ENCODE measurements at places on chromosomes 5 and 9.

DNA sequence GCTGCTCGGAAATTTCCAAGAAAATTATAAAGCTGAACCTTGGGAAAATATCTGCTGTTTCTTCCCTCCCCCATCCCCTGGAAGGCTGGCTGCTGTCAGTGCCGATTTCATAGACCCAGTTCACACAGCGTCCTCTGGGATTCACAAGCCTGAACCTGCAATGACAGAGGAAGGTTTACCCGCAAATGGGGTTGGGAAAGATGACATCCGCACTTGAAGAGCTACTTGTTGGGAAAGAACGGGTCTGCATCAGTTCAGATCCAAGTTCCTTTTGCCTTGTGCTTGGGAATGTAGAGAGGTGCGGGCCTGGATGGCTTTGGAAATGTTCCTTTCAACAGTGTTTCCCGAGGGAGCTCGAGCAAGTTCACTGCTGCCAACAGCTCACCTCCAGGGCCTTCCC, 13.9 kb downstream of the PCDH12 start:
- DNase-seq, result no peak

DNA sequence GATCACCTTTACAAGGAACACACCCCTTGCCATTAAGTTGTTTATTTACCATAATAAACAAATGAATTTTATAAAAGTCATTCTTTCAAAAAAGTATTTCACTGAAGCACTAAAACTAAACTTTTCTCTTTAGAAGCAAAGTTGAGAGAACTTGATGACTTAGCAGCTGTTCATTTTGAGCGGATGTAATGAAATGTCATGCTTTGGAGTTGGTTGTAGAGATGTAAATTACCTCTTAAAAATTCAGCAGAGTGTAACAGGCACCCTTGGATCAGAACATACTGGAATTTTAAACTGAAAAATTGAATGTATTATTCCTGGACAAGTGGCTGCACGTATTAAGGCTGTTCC, 617.2 kb downstream of the PDE4D start:
- DNase-seq, result peak; percentile 31

GRCh38 chr5:16140944-16141343, 38.6 kb downstream of the MARCHF11 start:
- no peak for DNase-seq

- no peak for DNase-seq
These were observed 108.9 kb downstream of the PAM start for GRCh38 chr5:102863764-102864560.

GRCh38 chr5:893137-893506, 438 bp downstream of the TRIP13 start:
- DNase-seq, result peak; percentile 26

GRCh38 chr5:56594792-56595191, 220.6 kb upstream of the MAP3K1 start:
- DNase-seq, result no peak

DNA sequence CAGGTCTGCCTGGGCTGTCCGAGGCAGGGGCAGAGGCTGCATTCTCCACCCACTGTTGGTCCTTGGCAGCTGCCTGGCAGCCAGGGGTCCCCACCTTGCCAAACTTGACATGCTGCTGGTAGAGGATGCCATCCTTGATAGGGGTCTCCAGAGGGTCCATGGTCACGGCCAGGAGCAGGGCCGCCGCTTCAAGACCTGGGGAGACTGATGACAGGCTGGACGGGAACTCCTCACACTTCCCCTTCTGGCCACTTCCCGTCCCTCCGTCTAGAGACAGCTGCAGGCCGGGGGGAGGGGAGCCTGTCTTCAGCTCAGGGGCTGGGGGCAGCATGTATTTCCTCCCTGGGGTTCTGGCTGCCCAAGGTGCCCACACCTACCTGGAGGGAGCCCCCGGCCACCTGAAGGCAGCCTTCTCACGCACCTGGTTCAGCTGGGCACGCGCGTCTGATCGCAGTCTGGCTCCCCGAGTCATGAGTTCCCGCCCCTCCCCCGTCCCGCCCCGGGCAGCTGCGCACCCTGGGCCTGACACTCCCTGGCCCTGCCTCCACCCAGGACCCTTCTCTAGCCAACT, at the start of gene DOK3:
TSS of gene DOK3 (minus strand) at position 446 of the 571 bp plus-strand sequence. CDS start at position 160, 286 bp downstream.
- peak; percentile 72 for DNase-seq

DNA sequence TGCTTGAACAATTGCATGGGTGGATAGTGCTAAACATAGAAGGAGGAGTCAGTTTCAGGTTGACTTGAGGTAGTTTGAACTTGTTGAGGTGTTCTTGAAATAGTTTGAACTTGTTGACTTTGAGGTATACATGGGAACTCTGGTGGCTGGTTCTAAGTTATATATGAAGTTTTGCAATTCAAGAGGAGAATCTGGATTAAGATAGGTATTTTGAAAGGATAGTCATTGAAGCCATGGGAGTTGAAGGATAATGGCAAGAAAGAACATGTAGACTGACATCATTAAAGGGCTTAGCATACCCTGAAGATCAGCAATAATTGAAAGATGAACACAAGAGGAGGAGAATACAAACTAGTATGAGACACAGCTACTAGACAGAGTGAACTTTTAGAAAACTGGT, 181.9 kb upstream of the MRPS30 start:
- DNase-seq, result no peak

DNA sequence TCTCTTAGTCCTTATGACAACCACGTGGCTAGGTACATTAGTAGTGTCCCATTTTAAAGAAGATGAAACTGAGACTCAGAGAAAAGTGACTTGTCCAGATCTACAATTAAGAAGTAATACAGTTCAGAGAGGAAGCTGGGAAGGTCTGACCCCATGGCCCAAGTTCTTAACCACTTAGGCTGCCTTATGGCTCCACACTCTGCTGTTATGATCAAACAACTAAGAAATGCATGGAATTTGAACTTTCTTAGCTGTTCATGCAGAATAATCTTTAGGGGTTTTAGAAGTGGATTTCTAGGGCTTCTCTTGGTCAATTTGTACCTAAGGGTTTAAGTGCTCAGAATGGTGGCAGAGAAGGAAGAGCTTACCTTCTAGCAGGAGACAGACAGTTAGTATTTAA, 128.0 kb upstream of the MSX2 start:
- no peak for DNase-seq

GRCh38 chr5:25436452-25436851, 791.7 kb upstream of the CDH10 start:
- no peak for DNase-seq

GRCh38 chr5:78245136-78245535, 49.4 kb downstream of the AP3B1 start:
- no peak for DNase-seq

All from NAMALWA (cell line).